Activated CD8-positive, alpha-beta memory T cell treated with anti-CD3 and anti-CD28 coated beads for 1 hour (primary cell): ENCODE measurements at places on chromosomes 1 and 21.

GRCh38 chr1:226776066-226776465 is 37.0 kb upstream of the ITPKB start:
- no peak for DNase-seq

- no peak for DNase-seq
These were observed at the start of gene NTRK1 for GRCh38 chr1:156860628-156861423. Gene NTRK1, plus strand, starts transcription at chr1:156860865. Its CDS starts 70 bp downstream, at chr1:156860935.

GRCh38 chr1:209162651-209163050 is 420.9 kb upstream of the CAMK1G start:
- DNase-seq: no peak

GRCh38 chr1:27676410-27676809 is 4.4 kb upstream of the IFI6 start:
- DNase-seq: no peak

- no peak for DNase-seq
These were observed 996 bp upstream of the MGST3 start for GRCh38 chr1:165629848-165630628.

- DNase-seq: no peak
These were observed 70.9 kb upstream of the COL6A1 start for GRCh38 chr21:45910548-45911221.

DNA sequence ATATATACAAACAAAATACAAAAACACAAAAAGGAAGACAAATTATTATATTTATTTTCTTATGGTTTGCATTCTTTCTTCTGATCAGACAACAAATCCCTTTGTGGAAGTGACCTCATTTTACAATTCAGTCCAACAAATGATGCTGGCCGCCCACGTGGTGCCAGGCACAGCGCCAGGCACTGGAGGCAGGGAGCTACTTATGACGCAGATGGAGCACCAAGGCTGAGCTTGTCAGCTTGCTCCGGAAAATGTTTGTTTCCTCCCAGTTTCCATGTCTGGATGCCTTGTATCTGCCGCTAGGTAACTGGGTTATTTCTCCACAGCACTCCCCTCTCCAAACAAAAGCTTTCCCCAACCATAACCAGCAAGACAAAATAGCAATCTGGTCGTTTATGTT is 30.7 kb upstream of the CD34 start:
- no peak for DNase-seq

DNA sequence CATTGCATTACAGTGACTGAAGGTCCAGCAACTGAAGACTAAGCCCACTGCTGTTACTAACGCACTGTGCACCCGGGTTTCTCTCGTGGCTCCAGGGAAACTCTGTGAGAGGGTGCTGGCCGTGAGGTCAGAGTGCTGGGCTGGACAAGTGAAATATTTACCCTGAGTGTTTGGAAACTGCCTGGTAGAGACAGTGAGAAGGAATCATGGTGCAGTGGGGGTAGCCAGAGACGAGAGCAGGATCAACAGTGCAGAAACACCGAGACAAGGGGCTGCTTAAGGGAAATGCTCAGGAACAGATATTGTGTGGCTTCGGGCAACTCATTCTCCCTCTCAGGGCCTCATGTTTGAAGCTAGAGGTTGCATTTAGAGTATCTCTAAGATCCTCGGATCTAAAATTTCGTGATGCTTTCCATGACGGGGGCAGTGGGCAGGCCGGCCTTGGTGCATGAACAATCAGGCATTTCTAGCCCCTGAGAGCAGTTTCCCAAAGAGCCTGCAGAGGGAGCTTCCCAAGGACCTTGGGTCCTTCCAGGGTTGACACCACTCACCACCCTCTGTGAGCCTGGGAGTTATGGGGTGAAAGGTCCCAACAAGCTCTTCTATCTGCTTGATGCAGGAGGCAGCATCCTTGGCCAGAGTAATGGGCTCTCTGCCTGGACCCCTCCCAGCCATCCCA is 9.7 kb downstream of the CD2 start:
- DNase-seq: peak; percentile 27

DNA sequence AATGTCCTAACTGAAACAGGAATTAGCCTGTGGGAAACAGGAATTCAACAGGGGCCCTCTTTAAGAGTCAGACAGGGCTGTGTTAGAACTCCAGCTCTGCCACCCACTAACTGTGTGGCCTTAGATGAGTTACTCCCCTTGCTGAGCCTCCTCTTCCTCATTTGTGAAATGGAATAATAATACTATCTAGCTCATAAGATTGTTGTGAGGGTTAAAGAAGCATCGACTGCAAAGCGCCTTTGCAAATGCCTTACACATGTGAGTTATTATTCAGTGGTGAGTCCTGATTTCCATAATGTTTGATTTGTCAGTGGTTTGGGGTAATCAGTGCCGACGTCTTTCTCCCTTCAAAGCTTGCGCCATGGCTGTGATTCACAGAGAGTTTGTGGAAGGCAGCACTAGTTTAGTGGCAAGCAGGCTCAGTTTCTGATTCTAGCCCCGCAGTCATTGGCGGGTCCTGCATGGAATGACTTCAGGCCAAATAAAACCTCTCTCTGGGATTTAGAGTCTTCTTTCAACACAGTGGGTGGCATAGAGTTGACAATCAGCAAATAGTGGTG is 388.5 kb downstream of the PLPP3 start:
- no peak for DNase-seq

DNA sequence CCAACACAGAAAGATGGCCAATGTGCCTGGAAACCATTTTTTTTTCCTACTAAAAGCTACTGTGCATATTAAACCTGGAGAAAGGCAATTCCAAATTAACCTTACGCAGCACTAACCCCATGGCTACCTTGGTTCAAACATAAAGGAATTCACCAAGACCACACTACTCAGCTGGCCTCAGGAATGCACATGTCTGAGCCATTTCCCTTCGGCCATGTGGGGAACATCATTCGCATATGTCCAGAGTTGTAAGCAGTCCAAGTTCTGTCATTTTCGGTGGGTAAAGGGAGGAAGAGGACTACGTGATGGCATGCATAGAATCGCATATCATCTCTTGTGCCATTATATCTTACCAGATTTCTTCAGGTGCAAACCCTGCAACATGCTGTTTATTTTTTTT is 175.4 kb downstream of the NTMT2 start:
- no peak for DNase-seq

DNA sequence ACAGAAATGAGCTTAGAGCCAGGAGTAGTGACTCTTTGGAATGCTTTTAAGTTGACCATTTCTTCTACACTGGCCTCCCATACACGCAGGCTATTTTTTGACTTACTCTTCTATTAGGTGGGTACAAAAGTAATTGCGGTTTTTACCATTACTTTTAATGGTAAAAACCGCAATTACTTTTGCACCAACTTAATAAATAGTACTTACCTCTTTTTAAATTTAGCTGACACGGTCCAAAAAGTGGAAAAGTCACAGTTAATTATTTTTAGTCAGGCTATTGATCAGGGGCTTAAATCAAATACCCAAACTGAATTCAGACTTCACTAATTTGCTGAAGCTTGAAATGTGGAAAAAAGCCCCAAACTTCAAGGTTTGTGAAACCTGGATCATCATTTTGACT is 138.7 kb downstream of the GRIK1 start:
- DNase-seq: no peak

DNA sequence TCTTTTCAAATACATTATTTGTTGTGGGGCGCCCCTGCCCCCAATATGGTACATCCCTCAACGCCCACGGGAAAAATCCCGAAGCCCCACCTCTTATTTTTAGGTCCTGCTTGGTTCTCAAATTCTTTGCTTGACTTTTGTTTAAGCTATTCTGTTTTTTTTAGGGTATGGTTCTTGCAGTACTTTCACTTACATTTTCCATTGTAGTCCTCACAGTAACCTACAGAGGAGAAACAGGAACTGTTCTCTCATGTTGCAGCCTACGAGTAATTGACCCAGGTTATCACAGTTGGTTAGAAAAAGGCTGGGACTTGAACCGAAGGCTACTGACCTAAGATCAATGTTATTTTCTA is 697 bp upstream of the C21orf91 start:
- no peak for DNase-seq

DNA sequence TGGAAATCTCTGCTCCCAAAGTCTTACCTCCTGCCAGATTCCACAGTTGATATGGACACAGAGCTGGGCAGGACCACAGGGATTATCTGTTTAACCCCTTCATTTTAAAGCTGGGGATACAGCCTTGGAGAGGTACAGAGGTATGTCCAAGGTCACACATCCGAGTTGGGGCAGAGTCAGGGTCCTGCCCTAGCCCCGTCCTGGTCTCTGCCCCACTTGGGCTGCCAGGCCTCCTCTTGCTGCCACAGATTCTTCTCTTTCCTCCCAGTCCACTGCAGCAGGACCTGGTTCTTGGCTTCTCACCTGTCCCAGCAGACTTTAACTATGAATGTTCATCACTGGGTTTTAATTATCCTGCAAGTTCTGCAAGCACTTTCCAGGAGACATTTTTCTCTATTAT is 258.3 kb downstream of the MATN1 start:
- no peak for DNase-seq

- DNase-seq: no peak
These were observed 14.9 kb downstream of the OLFML2B start for GRCh38 chr1:162008799-162009198.

DNA sequence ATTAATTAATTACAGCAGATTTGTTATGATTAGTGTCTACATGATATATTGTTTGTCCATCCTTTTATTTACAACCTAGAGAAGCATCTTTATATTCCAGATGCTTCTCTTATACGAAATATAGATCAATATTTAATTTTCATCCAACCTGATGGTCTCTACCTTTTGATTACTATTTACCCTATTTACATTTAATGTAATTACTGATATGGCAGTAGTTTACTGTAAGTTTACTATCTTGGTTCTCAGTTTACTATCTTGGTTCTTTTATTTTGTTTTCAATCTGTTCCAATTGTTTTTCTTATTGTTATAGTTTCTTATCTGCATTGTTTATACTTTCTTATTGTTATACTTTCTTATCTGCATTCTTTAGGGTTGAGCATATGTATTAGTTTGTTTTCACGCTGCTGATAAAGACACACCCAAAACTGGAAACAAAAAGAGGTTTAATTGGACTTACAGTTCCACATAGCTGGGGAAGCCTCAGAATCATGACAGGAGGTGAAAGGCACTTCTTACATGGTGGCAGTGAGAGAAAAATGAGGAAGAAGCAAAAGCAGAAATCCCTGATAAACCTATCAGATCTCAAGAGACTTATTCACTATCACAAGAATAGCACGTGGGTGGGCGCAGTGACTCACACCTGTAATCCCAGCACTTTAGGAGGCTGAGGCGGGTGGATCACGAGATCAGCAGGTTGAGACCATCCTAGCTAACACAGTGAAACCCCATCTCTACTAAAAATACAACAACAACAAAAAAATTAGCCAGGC is 28.9 kb downstream of the FAF1 start:
- no peak for DNase-seq

DNA sequence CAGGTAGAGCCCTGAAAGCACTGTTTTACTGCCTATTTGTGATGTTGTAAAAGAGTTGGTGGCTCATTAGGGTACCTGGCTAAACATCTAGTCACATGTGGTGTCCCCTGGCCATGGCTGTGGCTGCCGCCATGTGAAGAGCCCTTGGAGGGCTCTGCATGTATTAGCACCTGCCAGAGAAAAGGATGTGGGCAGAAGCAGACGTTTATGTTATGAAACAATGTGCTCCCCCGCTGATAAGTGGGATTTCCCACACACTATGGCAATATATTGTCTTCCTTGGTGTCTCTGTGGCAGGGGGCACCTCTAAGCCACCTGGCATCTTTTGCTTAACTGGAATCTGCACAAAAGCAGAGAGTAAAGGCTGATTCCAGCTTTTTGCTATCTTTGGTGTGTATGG is 9.6 kb downstream of the TENT5C start:
- no peak for DNase-seq

GRCh38 chr1:70041317-70042045 is 163.9 kb downstream of the LRRC40 start:
- DNase-seq: no peak

DNA sequence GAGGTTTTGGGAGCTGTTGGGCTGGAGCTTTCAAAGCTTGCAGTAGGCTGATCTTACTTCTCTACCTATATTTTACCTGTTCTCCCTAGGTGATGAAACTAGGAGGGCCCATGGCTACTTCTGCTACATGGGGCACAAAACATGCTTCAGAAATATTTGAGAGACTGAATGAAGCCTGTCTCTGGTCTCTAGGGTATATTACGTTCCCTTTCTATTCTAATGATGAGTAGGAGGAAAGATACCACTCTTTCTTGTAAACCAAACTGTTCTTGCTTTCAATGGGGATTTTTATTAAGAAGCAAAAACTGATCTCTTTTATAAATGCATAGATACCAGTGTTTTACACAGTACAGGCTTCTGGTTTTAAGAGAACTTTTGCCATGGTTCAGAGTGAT is 103.1 kb downstream of the GALNT2 start:
- no peak for DNase-seq

DNA sequence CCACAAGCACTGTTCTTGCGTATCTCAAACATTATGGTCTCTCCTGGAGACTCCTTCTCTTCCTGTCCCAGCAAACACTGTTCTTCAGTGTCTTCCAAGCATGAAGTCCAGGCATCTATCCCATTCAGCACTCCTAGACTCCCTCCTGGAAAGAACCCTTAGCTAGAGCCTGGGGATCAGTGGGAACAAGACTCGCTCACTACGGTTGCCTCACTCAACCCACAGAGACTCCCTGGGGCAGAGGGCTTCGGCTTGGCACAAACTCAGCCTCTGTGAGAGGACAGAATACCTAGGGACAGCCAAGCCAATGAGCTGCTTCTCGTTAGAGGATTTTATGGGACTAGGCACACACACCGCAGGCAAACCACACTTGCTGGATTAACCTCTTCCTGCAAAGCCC is 86.5 kb upstream of the IPO9 start:
- no peak for DNase-seq

- DNase-seq: no peak
These were observed 53.9 kb downstream of the SYDE2 start for GRCh38 chr1:85146972-85147359.

GRCh38 chr1:7449750-7450149 is 321.3 kb upstream of the VAMP3 start:
- no peak for DNase-seq
